Stimulated activated CD4-positive, alpha-beta T cell treated with anti-CD3 and anti-CD28 coated beads, TNF-alpha, amount 100 ng/mL, for 1 hour (primary cell): ENCODE measurements at places on chromosomes 11 and 22.

DNA sequence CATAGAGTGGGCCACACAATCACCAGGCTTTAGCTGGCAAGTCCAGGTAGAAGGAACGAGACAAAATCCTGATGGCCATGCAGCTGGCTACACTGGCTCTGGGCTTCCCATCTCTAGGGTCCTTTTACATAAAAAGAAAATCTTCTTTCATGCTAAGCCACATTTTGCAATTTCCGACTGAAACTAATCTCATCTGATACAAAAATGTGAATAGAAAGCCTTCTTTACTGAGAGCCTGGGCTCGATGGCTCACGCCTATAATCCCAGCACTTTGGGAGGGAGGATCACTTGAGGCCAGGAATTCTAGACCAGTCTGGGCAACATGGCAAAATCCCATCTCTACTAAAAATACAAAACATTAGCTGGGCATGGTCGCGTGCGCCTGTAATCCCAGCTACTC, 67.2 kb downstream of the MICAL3 start:
- no peak for DNase-seq

GRCh38 chr11:44936951-44937543, 13.6 kb downstream of the TP53I11 start:
- DNase-seq, result no peak

GRCh38 chr11:44764583-44764982, 37.8 kb downstream of the TSPAN18 start:
- no peak for DNase-seq

DNA sequence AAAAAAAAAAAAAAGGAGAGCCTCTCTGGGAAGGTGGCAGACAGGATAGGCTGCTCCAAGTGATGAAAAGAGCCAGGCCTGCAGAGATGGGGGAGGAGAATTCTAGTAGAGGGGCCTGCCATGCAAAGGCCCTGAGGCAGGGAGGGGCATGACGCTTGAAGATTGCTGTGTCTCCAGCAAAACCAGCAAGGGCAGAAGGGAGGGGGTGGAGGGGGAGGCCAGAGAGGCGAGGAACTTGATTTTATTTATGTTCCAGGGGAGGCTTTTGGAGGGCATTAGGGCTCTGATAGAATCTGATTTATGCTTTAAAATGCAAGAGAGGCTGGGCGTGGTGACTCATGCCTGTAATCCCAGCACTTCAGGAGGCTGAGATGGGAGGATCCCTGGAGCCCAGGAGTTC, 16.7 kb upstream of the PACSIN2 start:
- no peak for DNase-seq

GRCh38 chr22:24601217-24602104, 1.5 kb upstream of the GGT1 start:
- no peak for DNase-seq

- no peak for DNase-seq
These were observed 146.5 kb downstream of the ELP4 start for GRCh38 chr11:31656051-31656450.

GRCh38 chr22:29701155-29701999, 18.4 kb upstream of the CABP7 start:
- no peak for DNase-seq
